ENCODE measurements at places on chromosomes 11 and 22. TPM values are rescaled to one million over a fixed set of nuclear protein-coding genes. Genes with fewer than 3 reads are reported as not detected.

DNA sequence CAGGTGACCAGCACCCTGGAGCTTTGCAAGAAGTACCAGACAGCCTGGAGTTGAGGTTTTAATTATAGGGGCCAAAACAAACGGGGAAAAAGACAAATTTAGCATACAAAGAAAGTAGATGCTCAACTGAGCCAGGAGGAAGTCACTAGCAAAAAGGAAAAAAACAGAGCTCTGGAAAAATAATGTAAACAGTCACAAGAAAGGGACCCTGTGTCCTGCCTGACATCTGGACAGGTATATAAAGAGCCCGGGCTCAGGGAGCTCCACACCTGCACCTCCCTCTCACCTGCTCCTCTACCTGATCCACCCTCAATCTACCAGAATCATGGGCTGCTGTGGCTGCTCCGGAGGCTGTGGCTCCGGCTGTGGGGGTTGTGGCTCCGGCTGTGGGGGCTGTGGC lies at the start of gene KRTAP5-10:
TSS of gene KRTAP5-10 (plus strand) at position 301 of the 400 bp plus-strand sequence. CDS start at position 326, 25 bp downstream.
- no peak for DNase-seq

GRCh38 chr11:105466582-105467228 lies 143.2 kb upstream of the GRIA4 start:
- DNase-seq = no peak

- DNase-seq = no peak
Observed at GRCh38 chr22:32842486-32842885, 41.0 kb downstream of the TIMP3 start.

GRCh38 chr22:41247703-41248102 lies 7.0 kb upstream of the CHADL start:
- no peak for DNase-seq

MOV10L1 gene
- not detected for total RNA-seq
